ENCODE measurements at places on chromosomes 16 and 17.

- DNase-seq: no peak
Observed at GRCh38 chr17:37148156-37148555, 199.4 kb downstream of the AATF start.

DNA sequence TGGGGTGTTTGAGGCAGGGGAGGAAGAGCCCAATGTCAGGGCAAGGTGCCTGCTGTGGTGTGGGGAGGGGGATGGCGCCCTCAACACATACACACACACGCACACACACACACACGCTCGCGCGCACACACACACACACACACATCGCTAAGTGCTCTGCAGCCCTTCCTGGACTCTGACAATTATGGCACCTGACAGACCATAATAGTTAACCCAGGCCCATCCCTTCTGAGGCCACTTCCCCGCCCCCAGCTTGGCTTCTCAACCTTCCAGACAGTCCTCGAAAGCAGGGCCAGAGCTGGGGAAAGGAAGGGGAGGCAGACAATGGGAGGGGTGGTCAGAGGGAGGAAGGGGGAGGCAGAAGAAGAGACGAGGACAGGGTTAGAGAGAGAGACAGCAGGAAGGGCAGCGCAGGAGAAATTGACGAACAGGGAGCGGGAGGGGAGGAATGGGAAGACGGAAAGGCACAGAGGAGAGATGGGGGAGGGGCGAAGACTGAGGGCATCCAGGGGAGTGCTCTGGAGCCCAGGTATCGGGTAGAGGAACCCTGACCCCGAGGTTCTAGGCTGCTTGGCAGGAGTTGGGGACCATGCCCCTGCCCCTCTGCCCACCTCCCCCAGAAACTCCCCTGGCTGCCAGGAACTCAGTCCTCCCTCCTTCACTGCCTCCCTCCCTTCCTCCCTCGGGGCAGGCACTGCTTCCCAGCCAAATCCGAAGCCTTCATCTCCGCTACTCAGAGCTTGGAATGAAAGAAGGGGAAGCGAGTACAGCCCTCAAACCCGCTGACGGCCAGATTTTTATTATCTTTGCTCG is 4.0 kb downstream of the SRCIN1 start:
- no peak for DNase-seq

GRCh38 chr17:1003633-1003971 is 6.7 kb downstream of the TIMM22 start:
- DNase-seq: no peak

DNA sequence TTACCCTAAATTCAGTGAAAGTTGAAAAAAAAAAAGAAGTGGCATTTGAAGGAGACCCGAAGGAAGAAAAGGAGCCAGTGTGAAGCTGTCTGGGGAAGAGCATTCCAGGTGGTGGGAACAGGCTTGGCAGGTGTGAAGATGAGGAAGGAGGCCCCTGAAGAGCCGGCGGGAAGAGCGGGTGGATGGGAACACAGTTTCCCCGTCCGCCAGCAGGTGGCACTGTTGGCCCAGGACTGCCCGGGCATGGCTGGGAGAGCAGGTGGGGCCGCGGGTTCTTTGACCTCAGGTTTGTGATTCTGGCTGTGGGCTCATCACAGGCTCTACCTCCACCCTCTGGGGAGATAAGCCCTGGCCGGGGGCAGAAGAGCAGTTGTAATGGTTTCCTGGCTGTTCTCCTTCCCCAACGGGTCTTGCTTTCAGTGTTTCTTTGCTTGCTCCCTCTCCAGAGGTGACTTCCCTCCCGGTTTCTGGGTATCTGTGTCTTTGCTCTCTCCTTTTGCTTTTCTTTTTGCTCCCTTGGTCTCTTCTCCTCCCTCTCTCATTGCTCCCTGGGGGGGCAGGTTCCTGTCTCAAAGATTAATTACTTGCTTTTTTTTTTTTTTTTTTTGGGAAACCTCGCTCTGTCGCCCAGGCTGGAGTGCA is 32.3 kb downstream of the RAP1GAP2 start:
- DNase-seq: peak; percentile 73

DNA sequence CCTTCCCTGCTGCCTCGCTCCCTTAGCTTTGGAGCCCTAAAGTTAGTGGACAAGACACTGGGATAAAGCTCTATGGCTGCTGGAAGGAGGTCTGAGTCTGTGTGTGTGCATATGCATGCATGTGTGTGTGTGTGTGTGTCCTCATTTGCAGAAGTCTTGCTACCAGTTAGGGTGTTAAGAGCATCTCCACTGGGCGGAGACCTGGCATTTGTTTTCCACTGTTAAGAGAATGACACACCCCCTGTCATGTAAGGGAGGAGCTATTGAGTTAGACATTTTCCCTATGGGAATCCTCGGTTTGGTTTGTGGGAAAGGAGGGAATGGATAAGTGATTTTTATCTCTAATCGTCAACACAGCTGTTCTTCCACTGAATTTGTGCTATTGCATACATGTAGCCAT is 24.8 kb upstream of the ARHGAP23 start:
- DNase-seq: no peak

DNA sequence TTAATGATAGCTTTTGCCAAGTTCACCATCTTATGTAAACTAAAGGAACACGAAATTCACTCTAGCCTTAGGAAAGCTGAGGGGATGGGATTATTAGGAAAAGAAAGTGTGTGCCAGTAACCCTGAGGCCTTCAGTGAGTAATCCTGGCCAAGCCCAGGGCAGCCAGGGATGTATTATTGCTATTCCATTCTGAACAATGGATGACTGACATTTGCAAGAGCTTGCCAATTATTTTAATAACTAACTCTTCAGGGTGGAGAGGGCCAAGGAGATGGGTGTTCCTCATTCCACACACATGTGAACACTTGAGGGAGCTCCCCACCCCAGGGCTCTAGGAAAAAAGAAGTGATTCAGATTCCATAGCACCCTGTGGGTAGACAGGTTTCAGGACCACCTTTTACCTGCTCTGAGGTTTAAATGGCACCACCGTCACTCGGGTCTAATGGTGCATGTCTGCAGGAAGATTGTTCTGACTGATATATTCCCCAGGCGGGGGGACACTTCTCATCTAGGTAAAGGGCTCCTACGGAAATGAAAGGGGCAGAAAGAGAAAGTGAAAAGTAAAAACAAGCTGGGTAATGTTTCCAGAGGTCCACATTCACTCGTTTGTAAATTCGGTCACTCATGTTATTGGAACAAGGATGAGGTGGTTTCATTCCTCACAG is 41.5 kb downstream of the TK2 start:
- DNase-seq: no peak

GRCh38 chr17:41420134-41420533 is 4.3 kb downstream of the KRT37 start:
- no peak for DNase-seq

GRCh38 chr16:86202267-86202666 is 303.3 kb downstream of the IRF8 start:
- no peak for DNase-seq

DNA sequence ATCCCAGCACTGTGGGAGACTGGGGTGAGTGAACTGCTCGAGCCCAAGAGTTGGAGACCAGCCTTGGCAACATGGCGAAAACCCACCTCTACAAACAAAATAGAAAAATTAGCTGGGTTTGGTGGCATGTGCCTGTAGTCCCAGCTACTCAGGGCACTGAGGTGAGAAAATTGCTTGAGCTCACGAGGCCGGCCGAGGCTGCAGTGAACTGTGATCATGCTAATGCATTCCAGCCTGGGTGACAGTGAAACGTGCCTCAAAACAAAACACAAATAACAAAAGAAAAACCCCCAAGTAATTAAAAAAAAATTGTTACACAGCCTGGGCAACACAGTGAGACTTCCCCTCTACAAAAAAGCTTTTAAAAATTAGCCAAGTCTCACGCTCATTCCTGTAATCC is 5.0 kb downstream of the CCDC47 start:
- no peak for DNase-seq

GRCh38 chr16:10929853-10930754 is 12.2 kb downstream of the DEXI start:
- no peak for DNase-seq

GRCh38 chr17:46901291-46901690 is 21.7 kb upstream of the GOSR2 start:
- no peak for DNase-seq

GRCh38 chr17:69060822-69061221 is at the start of gene ABCA9:
ABCA9 (minus strand) TSS chr17:69060927; CDS start chr17:69051126, 9,801 bp downstream.
- no peak for DNase-seq

DNA sequence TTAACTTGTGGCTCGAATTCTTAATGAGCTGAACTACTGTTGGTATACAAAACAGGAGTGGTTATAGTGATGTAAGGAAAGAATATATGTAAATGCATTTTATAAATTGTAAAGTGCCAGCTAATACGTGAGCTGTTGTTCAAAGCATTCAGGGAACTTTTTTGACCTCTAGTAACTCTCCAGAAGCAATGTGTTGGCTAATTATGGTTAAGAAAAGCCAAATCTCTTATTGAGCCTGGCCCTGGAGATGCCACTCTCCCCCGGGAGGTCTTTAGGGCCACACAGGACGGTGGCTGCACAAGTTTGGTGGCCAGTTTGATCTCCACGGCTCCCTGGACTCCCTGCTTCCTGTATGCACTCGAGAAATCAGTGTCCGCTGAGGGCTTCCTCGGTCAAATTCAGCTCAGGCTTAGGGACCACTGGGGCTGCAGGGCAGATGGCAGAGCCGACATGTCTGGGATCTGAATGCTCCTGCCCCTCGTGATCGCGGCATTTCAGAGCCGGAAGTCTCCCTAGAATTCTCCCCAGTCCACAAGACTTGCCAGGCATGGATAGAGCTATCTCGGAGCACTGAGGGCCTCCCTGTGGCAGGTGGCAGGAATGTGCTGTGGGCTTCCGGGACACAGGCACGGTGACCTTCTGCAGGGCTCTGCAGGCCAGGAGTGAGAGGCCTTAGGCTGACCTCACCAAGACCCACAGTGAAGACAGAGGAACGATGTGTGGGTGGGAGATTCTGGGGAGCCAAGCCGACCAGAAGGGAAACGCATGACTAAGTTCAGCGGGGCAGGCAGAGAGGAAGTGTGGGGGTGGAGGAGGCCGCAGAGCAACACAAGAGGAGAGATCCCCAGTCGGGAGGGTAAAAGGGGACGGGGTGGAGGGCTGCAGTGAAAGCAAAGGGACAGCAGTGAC is 18.6 kb upstream of the PITPNM3 start:
- DNase-seq: peak; percentile 61

GRCh38 chr17:956905-957304 is 22.7 kb downstream of the NXN start:
- no peak for DNase-seq

DNA sequence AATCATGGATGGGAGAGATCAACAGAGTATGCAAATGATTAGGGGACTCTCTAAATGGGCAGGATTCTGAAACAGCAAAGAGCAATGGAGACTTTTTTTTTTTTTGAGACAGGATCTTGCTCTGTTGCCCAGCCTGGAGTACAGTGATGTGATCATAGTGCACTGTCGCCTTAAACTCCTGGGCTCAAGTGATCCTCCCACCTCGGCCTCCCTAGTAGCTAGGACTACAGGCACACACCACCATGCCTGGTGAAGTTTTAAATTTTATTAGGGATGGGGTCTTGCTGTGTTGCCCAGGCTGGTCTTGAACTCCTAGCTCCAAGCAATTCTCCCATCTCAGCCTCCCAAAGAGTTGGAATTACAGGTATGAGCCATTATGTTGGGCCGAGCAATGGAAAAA is 255.0 kb upstream of the ZFHX3 start:
- DNase-seq: no peak

- peak; percentile 40 for DNase-seq
Observed at GRCh38 chr17:9273428-9274391, 252.4 kb downstream of the NTN1 start.

- DNase-seq: no peak
Observed at GRCh38 chr17:50953831-50954601, 87.9 kb upstream of the TOB1 start.

GRCh38 chr16:77234611-77235010 is 35.4 kb downstream of the SYCE1L start:
- no peak for DNase-seq

GRCh38 chr17:82036634-82037091 is 834 bp downstream of the DCXR start:
- no peak for DNase-seq

- no peak for DNase-seq
Observed at GRCh38 chr17:56658648-56659047, 65.1 kb downstream of the NOG start.

DNA sequence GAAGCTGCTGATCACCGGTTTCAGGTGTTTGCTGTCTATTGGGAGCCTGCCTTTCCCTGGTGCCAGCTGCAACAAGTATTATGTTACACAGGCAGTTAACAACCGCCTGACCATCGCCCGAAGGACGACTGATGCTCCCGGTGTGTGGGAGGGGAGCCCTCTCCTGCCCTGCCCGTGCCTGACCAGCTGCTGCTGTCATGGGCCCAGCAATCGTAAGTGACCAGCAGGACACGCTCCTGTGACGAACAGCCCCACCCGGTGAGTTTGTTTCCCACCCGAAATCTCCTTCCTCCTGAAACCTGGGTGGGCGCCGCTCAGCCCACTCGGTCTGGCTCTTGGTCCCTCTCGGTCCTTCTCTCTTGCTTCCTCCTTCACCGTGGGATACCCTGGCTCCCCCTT is 17.9 kb upstream of the UBE2I start:
- DNase-seq: no peak

GRCh38 chr16:88866151-88866920 is at the start of gene PABPN1L:
PABPN1L (minus strand) TSS chr16:88866660; CDS start chr16:88866606, 54 bp downstream.
- no peak for DNase-seq

- no peak for DNase-seq
Observed at GRCh38 chr17:35404360-35404759, 27.9 kb downstream of the SLFN12 start.

GRCh38 chr17:81477173-81477572 is 35.4 kb downstream of the ACTG1 start:
- DNase-seq: no peak

GRCh38 chr16:19753815-19754643 is 36.0 kb downstream of the IQCK start:
- DNase-seq: no peak

DNA sequence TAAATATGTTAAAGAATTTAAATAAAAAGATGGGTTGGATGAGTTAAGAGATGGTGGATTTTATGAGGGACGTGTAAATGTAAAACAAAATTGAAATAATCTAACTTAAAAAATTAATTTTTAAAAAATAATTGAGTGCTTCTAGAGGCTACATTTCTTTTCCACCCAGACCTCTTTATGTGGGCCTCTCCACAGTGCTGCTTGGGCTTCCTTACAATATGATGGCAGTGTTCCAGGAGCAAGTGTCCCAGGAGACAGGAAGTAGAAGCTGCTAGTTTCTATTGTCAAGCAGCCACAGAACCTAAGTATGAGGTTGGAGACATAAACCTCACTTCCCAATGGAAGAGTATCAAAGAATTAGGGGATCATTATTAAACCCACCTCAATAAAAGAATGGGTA is 205.7 kb upstream of the CPHXL start:
- DNase-seq: no peak

- DNase-seq: no peak
Observed at GRCh38 chr16:87115646-87116045, 201.5 kb downstream of the C16orf95 start.

- no peak for DNase-seq
Observed at GRCh38 chr17:40915721-40916256, 21.7 kb downstream of the KRT23 start.

GRCh38 chr16:48632137-48632774 is 22.3 kb upstream of the N4BP1 start:
- no peak for DNase-seq

- DNase-seq: no peak
Observed at GRCh38 chr17:81491761-81492160, 20.8 kb downstream of the ACTG1 start.

Measured in activated naive CD8-positive, alpha-beta T cell treated with anti-CD3 and anti-CD28 coated beads for 36 hours (primary cell).